Ascending aorta (tissue), 2 donors: ENCODE measurements at places on chromosomes 5 and 9.

GRCh38 chr5:16671208-16671607 is 54.4 kb upstream of the RETREG1 start:
- H3K4me3 ChIP-seq, result no peak overlapping the region
- peaks cover 4% of the 10 kb centered on the region for H3K36me3 ChIP-seq
- no peaks in the 10 kb centered on the region for H3K4me1 ChIP-seq
- no peak overlapping the region for H3K27ac ChIP-seq
- no peaks in the 10 kb centered on the region for H3K27me3 ChIP-seq

DNA sequence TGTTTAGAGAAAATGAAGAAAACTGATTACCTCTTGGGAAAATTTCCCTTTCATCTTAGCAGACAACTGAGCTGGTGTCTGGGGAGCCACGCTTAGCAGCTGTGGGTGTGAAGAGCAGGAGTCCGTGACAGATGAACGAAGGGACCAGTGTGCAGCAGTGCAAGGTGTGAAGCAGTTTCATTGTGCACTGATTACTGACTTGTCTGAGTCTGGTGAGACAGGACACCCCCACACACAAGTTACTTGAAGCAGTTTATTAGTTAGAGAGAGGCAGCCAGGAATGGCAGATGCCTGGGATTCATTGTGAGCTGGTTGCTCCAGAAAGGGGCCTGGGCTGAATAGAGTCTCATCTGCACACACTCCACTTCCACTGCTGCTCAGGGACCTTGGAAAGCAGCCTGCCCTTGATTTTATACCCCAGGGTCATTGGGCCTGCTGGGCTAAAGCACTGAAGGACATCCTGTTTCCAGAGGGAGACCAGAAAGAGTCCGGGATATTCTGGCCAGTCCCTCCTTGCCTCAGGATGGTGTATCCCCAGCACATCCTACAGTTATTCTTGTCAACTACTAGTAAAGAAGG is 47.4 kb downstream of the FBXL7 start:
- H3K27me3 ChIP-seq, result no peaks in the 10 kb centered on the region
- no peak for DNase-seq
- no peaks in the 10 kb centered on the region for H3K36me3 ChIP-seq

- H3K27ac ChIP-seq, result no peak overlapping the region
- peaks cover 15% of the 10 kb centered on the region for H3K36me3 ChIP-seq
- H3K27me3 ChIP-seq, result no peaks in the 10 kb centered on the region
- DNase-seq, result no peak
- no peaks in the 10 kb centered on the region for H3K4me1 ChIP-seq
- H3K4me3 ChIP-seq, result no peak overlapping the region
Observed at GRCh38 chr5:112205846-112206245, 213.2 kb downstream of the EPB41L4A start.

DNA sequence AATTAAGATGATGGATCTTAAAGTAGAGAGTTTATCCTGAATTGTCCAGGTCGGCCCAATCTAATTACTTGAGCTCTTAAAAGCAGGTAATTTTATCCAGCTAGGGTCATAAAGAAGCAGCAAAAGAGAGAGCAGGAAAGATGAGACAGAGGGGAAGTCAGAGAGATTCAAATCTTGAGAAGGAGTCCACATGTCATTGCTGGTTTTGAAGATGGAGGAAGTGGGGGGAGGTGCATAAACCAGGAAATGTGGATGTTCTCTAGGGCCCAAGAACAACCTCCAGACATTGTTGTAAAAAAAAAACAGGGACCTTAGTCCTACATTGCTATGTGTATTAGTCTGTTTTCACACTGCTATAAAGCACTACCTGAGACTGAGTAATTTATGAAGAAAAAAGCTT is 66.4 kb downstream of the SLCO4C1 start:
- H3K36me3 ChIP-seq, result no peaks in the 10 kb centered on the region
- H3K27ac ChIP-seq, result no peak overlapping the region
- no peaks in the 10 kb centered on the region for H3K27me3 ChIP-seq
- H3K4me1 ChIP-seq, result no peaks in the 10 kb centered on the region
- H3K4me3 ChIP-seq, result no peak overlapping the region

DNA sequence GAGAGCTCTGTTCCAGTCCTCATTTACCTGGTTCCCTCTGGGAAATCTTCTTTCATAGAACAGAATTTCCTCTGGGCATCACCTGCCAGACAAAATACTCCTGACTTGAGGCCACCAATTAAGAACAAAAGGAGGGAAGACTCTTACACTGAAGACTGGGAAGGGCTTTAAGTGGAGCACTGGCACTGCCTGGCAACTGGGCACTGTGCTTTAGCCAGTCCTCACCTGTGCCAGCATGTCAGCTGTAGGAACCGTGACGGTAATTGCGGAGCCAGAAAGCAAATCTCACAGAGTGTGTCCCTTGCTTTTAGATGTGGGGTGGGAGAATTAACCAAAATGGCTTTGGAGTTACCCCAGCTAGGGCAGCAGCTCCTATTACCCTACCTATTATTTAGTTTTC is 40.6 kb downstream of the FAM219A start:
- H3K36me3 ChIP-seq, result no peaks in the 10 kb centered on the region
- H3K4me1 ChIP-seq, result no peaks in the 10 kb centered on the region
- no peak overlapping the region for H3K4me3 ChIP-seq
- no peak overlapping the region for H3K27ac ChIP-seq

DNA sequence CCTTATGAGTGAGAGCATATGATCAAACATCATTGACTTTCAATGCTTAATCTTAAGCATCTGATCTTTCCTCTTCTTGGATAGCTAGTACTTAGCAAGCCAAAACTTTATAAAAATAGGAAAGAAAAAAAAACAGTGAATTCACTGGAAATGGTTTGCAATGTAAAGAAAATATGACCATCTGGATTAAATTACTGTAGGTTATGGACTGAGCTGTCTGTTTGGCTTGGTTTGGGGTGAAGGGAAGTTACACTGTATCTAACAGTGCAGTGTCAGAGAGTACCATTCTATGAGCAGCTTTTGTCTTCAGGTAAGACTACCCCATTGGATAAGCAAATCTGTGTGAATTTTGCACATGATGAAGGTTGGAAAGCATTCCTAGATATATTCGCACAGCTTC is 151.4 kb downstream of the TLE1 start:
- H3K27ac ChIP-seq, result no peak overlapping the region
- no peaks in the 10 kb centered on the region for H3K36me3 ChIP-seq
- H3K27me3 ChIP-seq, result no peaks in the 10 kb centered on the region
- no peaks in the 10 kb centered on the region for H3K4me1 ChIP-seq

DNA sequence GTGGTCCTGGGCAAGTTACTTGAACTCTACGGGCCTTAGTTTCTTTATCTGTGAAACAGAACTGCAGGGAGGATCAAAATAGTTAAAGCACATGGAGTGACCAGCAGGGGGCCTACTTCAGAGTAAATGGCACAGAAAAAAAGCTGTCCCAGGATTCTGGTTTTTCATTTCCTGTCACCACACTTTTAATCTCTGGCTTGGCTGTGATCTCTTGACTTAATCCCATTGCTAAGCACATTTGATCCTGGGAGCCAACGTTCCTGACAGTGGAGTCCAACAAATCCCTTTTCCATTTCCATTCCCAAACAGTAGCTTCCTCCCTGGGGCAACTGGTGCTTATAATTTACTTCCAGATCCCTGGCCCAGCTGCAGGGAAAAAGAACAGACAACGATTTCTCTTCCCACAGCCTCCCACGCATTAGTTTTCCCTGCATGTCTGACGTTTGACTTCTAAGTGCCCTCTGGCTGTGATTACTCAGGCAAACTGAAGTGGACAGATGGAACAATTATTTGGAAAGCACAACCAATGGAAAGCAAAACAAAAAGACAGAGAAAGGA is 136.5 kb upstream of the STK32A start:
- no peaks in the 10 kb centered on the region for H3K27me3 ChIP-seq
- no peaks in the 10 kb centered on the region for H3K36me3 ChIP-seq
- H3K27ac ChIP-seq, result no peak overlapping the region
- no peak for DNase-seq
- no peaks in the 10 kb centered on the region for H3K4me1 ChIP-seq

DNA sequence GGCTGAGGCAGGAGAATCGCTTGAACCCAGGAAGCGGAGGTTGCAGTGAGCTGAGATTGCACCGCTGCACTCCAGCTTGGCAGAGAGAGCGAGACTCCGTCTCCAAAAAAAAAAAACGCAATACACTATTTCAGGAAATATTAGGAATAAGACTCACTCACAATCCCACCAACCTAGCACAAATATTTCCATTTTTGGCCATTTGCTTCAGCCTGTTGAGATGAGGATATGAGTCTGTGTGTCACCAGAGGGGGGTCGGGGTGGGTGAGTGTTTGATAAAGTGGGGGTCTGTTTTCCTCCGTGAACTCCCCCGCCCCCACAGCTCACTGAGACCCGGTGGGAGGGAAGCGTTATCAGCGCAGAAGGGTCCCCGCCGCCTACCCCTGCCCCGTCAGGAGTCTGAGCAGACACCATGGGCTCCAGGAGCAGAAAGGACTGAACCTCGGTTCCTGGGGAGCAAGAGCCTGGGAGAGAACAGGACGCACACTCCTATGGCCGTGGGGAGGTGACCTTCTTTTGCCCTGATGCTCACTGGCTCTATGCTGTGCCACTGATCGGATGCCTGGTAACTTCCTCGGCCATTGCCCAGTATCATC is 153.8 kb upstream of the PHYKPL start:
- H3K27me3 ChIP-seq, result no peaks in the 10 kb centered on the region
- no peaks in the 10 kb centered on the region for H3K36me3 ChIP-seq
- H3K4me1 ChIP-seq, result no peaks in the 10 kb centered on the region
- no peak overlapping the region for H3K4me3 ChIP-seq
- DNase-seq, result no peak

GRCh38 chr9:96154081-96154480 is 147.9 kb downstream of the HSD17B3 start:
- no peak overlapping the region for H3K27ac ChIP-seq
- no peaks in the 10 kb centered on the region for H3K36me3 ChIP-seq
- H3K4me1 ChIP-seq, result no peaks in the 10 kb centered on the region
- no peaks in the 10 kb centered on the region for H3K27me3 ChIP-seq
- no peak for DNase-seq

DNA sequence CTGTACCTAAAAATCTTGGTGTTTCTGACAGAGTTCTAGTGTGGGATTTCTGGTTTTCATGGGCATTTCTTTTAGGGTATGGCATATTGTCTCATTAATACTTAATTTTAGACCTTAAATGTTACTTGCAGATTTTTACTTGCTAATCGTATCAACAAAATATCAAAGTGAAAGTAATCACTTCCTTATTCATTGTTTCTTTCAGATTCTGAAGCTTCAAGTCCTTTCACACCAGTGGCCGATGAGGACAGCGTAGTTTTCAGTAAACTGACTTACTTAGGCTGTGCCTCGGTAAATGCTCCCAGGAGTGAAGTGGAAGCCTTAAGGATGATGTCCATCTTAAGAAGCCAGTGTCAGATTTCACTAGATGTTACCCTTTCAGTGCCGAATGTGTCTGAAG is 45.2 kb downstream of the RABGAP1 start:
- DNase-seq, result no peak
- H3K4me1 ChIP-seq, result no peaks in the 10 kb centered on the region
- no peaks in the 10 kb centered on the region for H3K27me3 ChIP-seq
- H3K36me3 ChIP-seq, result peaks cover 36% of the 10 kb centered on the region
- no peak overlapping the region for H3K27ac ChIP-seq

DNA sequence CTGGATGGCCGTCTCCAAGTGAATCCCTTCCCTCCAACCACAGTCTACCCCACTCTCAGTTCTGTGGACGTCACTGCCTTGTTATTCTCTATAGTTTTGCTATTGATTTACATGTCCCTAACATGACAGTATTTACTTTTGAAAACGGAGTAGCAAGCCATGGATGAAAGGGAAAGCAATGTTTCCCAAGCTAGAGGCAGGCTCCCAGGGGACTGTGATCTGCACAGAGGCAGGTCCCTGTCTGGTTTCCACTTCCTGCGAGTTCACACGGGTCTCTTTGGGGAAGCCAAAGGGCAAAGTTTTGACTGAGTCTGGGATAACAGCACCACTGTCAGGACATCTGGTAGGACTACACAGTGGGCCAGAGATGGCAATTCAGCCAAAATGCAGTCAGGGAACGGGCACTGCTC is 12.7 kb downstream of the C9orf153 start:
- H3K36me3 ChIP-seq, result no peaks in the 10 kb centered on the region
- H3K27me3 ChIP-seq, result no peaks in the 10 kb centered on the region
- H3K4me3 ChIP-seq, result no peak overlapping the region
- no peaks in the 10 kb centered on the region for H3K4me1 ChIP-seq

- DNase-seq, result no peak
- peaks cover 11% of the 10 kb centered on the region for H3K36me3 ChIP-seq
- peaks cover 3% of the 10 kb centered on the region for H3K4me1 ChIP-seq
- no peak overlapping the region for H3K27ac ChIP-seq
- H3K4me3 ChIP-seq, result no peak overlapping the region
- H3K27me3 ChIP-seq, result no peaks in the 10 kb centered on the region
Observed at GRCh38 chr9:77218612-77219011, 41.3 kb downstream of the VPS13A start.

- H3K27me3 ChIP-seq, result no peaks in the 10 kb centered on the region
- H3K4me1 ChIP-seq, result no peaks in the 10 kb centered on the region
- DNase-seq, result no peak
- no peak overlapping the region for H3K4me3 ChIP-seq
- no peak overlapping the region for H3K27ac ChIP-seq
- no peaks in the 10 kb centered on the region for H3K36me3 ChIP-seq
Observed at GRCh38 chr5:42555797-42556196, 132.6 kb downstream of the GHR start.

DNA sequence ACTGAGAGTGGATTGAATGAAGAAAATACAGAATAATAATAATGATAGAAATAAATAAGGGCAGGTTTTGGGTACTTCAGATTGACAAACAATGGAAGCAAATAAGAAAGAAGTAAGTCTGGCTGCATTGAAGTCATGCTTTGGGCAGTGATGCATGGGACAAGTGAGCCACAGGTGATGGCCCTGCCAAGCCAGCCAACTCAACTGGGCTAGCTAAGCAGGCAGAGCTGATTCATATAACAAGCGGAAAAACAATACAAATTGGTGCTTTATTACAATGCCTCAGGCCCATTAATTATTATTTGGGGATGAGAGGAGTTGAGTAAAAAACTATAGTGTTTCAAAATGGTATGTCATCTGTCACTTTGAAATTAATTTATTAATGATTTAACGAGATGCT is 502.0 kb downstream of the CDH12 start:
- H3K27me3 ChIP-seq, result no peaks in the 10 kb centered on the region
- DNase-seq, result no peak
- H3K27ac ChIP-seq, result no peak overlapping the region
- no peaks in the 10 kb centered on the region for H3K36me3 ChIP-seq
- no peak overlapping the region for H3K4me3 ChIP-seq

GRCh38 chr9:36306471-36307306 is 48.4 kb upstream of the GNE start:
- H3K27ac ChIP-seq, result no peak overlapping the region
- H3K4me1 ChIP-seq, result no peaks in the 10 kb centered on the region
- no peaks in the 10 kb centered on the region for H3K36me3 ChIP-seq
- no peak overlapping the region for H3K4me3 ChIP-seq
- H3K27me3 ChIP-seq, result no peaks in the 10 kb centered on the region
